Stimulated activated CD4-positive, alpha-beta T cell treated with anti-CD3 and anti-CD28 coated beads, TNF-alpha, amount 100 ng/mL, for 48 hours (primary cell): ENCODE measurements at places on chromosomes 6 and 20.

DNA sequence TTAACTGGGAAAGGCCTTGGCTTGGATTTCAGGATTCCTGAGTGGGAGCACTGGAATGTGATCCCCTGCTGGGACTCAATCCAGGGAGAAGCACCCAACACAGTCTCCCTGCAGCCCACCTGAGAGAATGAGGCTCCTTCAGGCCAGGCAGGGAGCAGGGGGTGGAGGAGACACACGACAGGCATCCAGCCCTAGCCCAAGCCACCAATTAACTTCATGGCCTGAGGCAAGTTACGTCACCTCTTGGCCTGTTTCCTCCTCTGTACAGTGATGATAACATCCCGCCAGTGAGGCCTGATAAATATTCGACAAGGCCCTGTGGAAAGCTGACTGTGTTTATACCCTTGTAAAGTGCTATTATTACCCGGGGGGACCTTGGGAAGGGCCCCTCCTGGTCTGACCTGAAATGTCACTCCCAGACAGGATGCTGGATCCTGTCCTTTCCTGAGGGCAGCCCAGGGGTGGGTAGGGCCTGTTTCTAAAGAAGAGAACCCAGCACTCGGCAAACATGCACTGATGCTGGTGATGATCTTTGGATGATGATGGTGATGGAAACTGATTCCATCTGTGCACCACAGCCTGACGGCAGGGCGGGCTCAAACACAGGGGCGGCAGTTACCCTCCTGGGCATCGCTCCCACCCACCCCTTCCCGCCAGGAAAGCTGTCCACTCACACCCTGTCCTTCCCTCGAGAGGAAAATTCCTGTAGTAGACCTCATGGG lies 12.4 kb downstream of the FRS3 start:
- no peak for DNase-seq

GRCh38 chr6:36361071-36361470 lies 24.4 kb upstream of the BNIP5 start:
- no peak for DNase-seq

GRCh38 chr6:40930555-40930954 lies 108.5 kb downstream of the UNC5CL start:
- DNase-seq: no peak

DNA sequence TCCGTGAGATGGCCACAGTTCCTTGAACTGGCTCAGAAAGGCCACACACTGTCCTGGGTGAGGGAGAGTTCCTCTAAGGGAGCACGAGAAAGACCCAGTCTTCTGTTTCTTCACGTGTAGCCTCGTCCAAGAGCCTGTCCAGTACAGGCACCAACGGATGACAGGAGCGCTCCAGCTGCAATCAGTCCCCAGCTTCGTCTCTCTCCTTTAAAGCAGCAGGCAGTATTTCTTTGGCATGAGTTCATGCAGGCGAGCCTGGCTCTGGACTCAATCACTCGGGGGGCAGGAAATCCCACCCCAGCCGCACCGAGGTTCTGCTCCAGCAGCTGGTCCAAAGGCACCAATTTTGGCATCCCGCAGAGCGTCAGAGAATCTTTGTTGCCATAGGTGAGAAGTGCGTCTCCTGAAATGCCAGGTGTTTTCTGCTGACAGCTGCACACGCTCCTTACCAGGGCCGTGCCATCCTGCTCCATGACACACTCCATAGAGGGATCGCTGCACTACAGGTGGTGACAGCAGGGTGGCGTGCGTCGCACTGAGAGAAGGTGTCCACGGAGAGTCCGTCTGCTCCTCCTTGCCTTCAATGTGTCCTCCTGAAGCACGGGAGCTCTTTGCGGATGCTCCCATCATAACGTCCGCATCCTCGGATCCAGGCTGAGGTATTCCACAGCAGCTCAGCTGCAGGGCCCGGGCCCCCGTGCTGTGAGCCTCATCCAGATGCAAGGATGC lies 59.6 kb upstream of the AFDN start:
- DNase-seq: no peak

- no peak for DNase-seq
Measured at GRCh38 chr20:1674990-1675780, 17.6 kb upstream of the SIRPG start.

- no peak for DNase-seq
Measured at GRCh38 chr6:36997811-36998722, 7.4 kb upstream of the FGD2 start.

- no peak for DNase-seq
Measured at GRCh38 chr6:21033575-21034026, 499.3 kb downstream of the CDKAL1 start.

- no peak for DNase-seq
Measured at GRCh38 chr20:41177636-41178035, 40.3 kb downstream of the PLCG1 start.

- no peak for DNase-seq
Measured at GRCh38 chr6:11217360-11218101, 14.9 kb downstream of the NEDD9 start.

- DNase-seq: no peak
Measured at GRCh38 chr20:45016089-45016671, 49.9 kb downstream of the STK4 start.

GRCh38 chr20:9112541-9113515 lies 43.9 kb downstream of the PLCB4 start:
- DNase-seq: no peak

- DNase-seq: no peak
Measured at GRCh38 chr20:25054995-25055629, 2.8 kb downstream of the ACSS1 start.

DNA sequence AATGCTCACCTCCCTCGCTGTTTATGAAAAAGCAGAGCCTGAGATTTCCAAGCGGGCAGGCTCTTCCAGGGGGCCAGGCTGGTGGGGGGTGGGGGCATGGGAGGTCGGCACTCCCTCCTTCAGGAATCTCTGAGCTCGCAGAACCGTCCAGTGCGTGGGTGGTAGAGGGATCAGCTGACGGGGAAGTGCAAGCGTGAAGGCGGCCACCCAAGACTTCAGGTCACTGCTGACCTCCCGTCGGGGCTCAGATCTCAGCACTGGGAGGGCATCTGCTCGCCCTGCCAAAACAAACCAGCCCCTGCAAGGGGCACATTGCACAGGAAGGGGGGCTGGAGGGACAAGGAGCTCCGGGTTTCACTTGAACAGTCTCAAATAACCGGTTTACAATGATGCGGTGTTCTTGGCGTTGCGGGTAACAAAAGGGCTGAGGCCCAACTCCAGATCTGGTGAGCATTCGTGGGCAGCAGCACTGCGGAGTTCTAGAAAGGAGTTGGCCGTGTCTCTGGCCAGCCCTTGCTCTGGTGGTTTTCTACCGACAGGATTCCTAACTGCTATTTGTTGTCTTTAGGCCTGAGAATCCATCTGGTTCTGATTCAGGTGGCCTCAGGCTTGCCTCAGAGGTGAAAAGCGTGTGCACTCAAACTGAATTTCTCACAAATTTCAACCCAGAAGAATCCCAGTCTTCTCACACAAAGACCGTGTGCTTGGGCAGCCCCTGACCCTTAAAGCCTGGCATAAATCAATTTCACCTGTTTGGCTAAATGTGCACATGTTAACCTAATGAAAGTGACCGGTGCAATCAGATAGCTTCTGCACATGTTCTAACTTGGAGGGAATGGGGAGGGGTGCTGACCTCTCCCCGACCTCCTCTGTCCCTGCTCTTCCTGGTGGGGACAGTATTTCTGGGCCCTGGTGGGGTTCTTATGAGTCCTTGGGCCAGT lies 191.6 kb downstream of the MYLK4 start:
- DNase-seq: no peak
